ENCODE measurements at places on chromosomes 2 and 18. TPM values are rescaled to one million over a fixed set of nuclear protein-coding genes. Genes with fewer than 3 reads are reported as not detected.

DNA sequence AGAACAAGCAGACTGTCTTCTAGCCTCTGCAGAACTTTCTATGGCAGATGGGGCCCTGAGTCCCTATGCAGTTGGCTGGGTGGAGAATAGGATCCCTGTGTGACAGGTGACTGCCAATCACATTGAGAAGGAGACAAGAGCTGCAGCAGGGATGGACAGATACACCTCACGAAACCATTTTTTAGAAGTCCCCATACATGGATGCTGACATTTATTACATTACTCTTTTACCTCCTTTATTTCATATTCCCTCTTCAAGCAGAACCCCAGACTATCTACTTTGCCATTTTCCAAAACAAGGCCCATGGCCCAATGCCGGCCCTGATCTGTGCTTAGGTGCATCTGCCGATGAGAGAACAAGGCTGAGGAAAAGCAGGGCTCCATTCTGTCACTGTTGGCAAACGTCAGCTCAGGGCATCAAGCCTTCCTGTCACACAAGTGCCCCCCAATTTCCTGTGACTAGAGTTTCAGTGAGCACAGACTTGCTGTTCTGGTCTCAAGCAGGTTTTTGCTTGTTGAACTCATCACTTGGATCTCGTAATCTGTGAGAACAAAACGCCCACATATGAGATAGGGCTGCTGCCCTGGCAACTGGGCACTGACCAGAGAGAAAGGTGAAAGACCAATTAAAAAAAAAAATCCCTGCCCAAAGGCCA lies 35.8 kb downstream of the LOXHD1 start:
- DNase-seq, result no peak

GRCh38 chr18:58117786-58118403 lies 73.9 kb downstream of the NEDD4L start:
- DNase-seq, result no peak

C2orf80 gene
- not detected for total RNA-seq

POTEI gene
- not detected for total RNA-seq

B3GNT7 gene
- 0.24 TPM for total RNA-seq

DUSP2 gene
- total RNA-seq, result 525 TPM
